WTC11 (cell line): ENCODE measurements at places on chromosomes 2 and 18. TPM values are rescaled to one million over a fixed set of nuclear protein-coding genes. Genes with fewer than 3 reads are reported as not detected.

DNA sequence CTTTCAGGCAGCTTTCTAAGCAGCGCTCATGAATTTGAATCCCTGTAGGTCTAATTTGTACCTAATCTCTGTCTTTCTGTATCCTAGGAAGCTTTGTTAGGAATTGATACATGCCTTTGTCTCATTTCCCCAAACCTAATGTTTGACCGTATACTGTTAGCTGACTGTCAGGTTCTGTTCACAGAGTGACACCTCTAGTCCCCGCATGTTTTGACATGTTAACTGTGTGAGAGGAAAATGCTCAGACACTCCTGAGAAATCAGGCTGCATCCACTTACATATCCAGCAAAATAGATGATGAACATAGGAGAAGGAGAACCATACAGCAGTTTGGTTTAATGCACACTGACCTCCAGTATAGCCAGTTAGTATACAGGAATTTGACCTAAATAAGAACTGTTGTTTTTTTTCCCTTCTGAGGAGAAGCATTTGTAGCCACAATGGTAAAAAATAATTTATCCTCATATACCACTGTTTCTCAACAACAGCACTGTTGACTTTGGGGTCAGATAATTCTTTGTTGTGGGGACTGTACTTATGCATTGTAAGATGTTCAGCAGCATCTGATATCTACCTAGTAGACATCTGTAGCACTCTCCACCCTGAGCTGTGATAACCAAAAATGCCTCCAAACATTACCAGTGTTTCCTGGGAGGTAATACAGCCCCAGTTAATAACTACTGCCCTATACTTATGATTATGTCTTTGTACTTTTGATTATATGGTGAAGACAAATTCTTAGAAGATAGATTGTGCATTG is 130.9 kb downstream of the NCOA1 start:
- H3K4me1 ChIP-seq, result peaks cover 5% of the 10 kb centered on the region
- no peak overlapping the region for H3K27ac ChIP-seq
- no peaks in the 10 kb centered on the region for H3K27me3 ChIP-seq
- no peak for DNase-seq
- no peaks in the 10 kb centered on the region for H3K36me3 ChIP-seq

DNA sequence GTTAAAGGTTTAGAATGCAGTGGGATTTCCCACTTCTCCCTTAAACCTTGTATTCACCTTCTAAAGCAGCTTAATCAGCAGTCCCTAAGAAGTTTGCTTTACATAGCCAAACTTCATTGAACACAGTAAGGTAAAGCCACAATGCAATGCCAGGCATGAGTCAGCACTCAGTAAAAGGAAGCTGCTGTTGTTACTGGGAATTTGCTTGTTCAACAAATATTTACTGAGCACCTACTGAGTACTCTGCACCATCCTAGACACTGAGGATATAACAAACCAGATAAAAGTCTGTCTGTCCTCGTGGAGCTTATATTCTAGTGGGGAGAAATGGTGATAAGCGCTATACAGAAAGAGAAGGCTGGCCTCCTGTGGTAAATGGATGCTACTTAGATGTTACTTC is 162.7 kb downstream of the PKP4 start:
- H3K27me3 ChIP-seq, result no peaks in the 10 kb centered on the region
- H3K4me3 ChIP-seq, result no peak overlapping the region
- H3K36me3 ChIP-seq, result peaks cover 14% of the 10 kb centered on the region
- DNase-seq, result no peak
- H3K4me1 ChIP-seq, result peaks cover 8% of the 10 kb centered on the region
- H3K27ac ChIP-seq, result no peak overlapping the region

- H3K27me3 ChIP-seq, result no peaks in the 10 kb centered on the region
- 0 out of 2 replicates have a peak, but pooled peaks cover under 1% of the 10 kb centered on the region for H3K36me3 ChIP-seq
- DNase-seq, result no peak
- H3K4me1 ChIP-seq, result peaks cover 21% of the 10 kb centered on the region
- H3K4me3 ChIP-seq, result no peak overlapping the region
- no peak overlapping the region for H3K27ac ChIP-seq
These were observed 335.2 kb downstream of the GBX2 start for GRCh38 chr2:235832941-235833340.

GRCh38 chr2:203870481-203870880 is 2.9 kb downstream of the CTLA4 start:
- H3K27ac ChIP-seq, result no peak overlapping the region
- no peak for DNase-seq
- no peaks in the 10 kb centered on the region for H3K27me3 ChIP-seq
- no peak overlapping the region for H3K4me3 ChIP-seq
- no peaks in the 10 kb centered on the region for H3K4me1 ChIP-seq

Gene EPB41L3
- total RNA-seq, result 20.1 to 20.6 TPM (median 20.1 TPM) in 3 replicates

Gene COBLL1
- total RNA-seq, result 4.4 to 6.3 TPM (median 5.8 TPM) in 3 replicates

- H3K27ac ChIP-seq, result no peak overlapping the region
- no peak for DNase-seq
- H3K4me3 ChIP-seq, result no peak overlapping the region
- H3K4me1 ChIP-seq, result peaks cover 6% of the 10 kb centered on the region; the same call in 1 of the 2 replicates
- H3K27me3 ChIP-seq, result no peaks in the 10 kb centered on the region; the same call in 1 of the 2 replicates
These were observed 181.1 kb upstream of the COPS8 start for GRCh38 chr2:236904389-236905263.

Gene CCNT2
- 38.1 to 42.3 TPM (median 39.2 TPM) in 3 replicates for total RNA-seq
